ENCODE measurements at places on chromosomes 3 and 15. TPM values are rescaled to one million over a fixed set of nuclear protein-coding genes. Genes with fewer than 3 reads are reported as not detected.

Gene NEK10
- total RNA-seq: 6.6 TPM

DNA sequence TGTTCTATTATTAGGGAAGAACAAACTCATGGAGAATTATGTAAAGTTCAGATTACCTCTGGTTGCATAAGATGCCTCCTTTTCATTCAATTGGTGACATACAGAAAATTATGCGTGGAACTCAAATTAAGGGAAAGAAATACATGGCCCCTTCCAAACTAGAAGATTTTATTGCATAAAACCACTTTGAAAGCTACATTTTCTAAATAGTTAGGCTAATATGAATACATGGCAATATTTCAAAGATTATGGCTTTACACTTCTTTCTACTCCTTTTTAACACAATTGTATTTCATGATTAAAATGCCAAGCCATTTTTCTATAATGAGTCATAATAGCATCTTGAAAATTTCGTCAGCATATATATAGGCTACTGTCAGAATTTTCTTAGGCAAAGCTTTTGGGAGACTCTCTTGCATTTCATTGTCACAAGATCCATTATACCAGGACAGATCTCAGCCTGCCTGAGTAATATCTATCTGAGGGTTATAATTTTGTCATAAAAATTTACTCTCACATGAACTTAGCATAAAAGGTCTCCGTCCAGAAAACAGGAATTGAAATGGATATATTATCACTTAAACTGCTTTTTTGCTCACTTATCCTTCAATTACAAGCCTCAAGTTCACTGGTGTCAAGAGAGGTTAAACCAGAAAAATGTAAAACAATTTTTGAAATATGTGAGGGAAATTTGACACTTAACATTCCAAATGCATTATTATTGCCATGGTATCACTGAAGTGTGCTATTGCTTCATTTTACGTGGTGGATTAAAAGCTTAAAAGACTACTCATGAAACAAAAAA is 37.1 kb downstream of the CPA3 start:
- DNase-seq: peak; percentile 2

GRCh38 chr15:80480171-80480811 is 76.1 kb downstream of the ARNT2 start:
- DNase-seq: peak; percentile 81

GRCh38 chr3:168040607-168041208 is 55.0 kb downstream of the GOLIM4 start:
- peak; percentile 41 for DNase-seq

Gene CCRL2
- 0.53 TPM for total RNA-seq

GRCh38 chr3:188553569-188553968 is 399.6 kb downstream of the LPP start:
- no peak for DNase-seq

Gene SNRPN
- 194 TPM for total RNA-seq

Gene TRIM71
- 0.18 TPM for total RNA-seq

DNA sequence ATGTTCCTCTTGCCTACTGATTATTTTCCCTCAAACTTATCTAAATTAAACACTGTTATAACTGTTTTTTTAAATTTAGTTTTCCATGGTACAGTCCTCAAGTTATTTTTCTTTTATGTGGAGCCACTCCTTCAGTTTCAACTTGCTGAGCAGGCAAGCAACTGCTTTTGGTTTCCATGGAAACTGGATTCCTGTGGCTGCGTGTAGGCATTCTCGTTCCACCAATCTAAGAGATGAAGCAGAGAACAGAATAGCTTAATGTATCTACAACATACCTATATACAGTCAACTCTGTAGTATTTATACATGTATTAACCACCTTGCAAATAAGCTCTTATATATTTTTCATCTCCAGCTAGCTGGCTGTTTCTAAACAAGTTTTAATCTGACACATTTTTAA is 25.8 kb upstream of the ANXA2 start:
- DNase-seq: peak; percentile 93

Gene FILIP1L
- 30.0 TPM for total RNA-seq

- DNase-seq: no peak
Measured at GRCh38 chr3:185645596-185646381, 59.7 kb downstream of the SENP2 start.

Gene USF3
- 19.8 TPM for total RNA-seq

DNA sequence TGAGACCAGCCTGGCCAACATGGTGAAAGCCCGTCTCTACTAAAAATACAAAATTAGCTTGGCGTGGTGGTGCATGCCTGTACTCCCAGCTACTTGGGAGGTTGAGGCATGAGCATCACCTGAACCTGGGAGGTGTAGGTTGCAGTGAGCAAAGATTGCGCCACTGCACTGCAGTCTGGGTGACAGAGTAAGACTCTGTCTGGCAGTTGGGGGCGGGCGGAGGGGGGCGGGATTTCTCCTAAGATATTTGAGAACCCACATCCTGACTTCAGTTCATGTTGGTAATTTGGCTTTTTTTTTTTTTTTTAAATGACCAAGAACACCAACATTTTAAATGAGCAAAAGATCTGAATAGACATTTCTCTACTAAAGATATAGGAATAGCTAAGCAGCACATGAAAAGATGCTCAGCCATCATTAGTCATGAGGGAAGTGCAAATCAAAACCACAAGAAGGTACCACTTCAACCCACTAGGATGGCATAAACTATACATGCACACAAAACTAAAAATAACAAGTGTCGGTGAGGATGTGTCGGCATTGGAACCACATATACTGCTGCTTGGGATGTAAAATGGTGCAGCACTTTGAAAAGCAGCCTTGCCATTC is 75.6 kb upstream of the LMOD3 start:
- DNase-seq: no peak

Gene TMEM207
- not detected for total RNA-seq

DNA sequence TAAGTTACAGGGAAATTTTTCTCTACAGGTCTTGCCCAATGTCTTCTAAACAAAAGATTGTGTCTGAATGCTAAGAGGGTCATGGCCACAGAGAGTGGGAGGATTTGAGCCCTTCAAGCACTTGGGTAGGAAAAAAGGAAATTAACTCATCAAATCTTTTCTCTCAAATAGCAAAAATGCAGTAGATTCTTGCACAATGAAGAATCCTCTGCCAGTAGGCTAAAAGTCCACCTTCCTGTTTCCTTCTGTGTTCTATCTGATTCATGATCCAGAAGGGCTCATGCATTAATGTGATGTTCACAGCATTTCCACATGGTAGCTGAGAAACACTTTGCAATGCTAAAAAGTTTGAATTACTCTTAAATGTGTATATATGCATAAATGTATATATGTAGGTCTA is 177.1 kb downstream of the CD47 start:
- no peak for DNase-seq

- DNase-seq: no peak
Measured at GRCh38 chr3:178451799-178452198, 84.4 kb upstream of the KCNMB2 start.

- peak; percentile 96 for DNase-seq
Measured at GRCh38 chr15:83890587-83890986, 236.7 kb downstream of the ADAMTSL3 start.

Gene BSN
- total RNA-seq: 0.44 TPM

Gene WDR82
- 52.6 TPM for total RNA-seq

Gene PARP15
- total RNA-seq: 3.2 TPM

GRCh38 chr3:48561045-48561736 is 2.4 kb downstream of the UCN2 start:
- peak; percentile 68 for DNase-seq

- DNase-seq: peak; percentile 14
Measured at GRCh38 chr3:26683902-26684301, 61.3 kb downstream of the LRRC3B start.

Gene COL6A6
- 112 TPM for total RNA-seq

GRCh38 chr3:8486936-8487335 is 14.7 kb upstream of the LMCD1 start:
- DNase-seq: no peak

- no peak for DNase-seq
Measured at GRCh38 chr15:45106002-45106790, 7.8 kb downstream of the DUOX2 start.

Gene EXD1
- not detected for total RNA-seq

DNA sequence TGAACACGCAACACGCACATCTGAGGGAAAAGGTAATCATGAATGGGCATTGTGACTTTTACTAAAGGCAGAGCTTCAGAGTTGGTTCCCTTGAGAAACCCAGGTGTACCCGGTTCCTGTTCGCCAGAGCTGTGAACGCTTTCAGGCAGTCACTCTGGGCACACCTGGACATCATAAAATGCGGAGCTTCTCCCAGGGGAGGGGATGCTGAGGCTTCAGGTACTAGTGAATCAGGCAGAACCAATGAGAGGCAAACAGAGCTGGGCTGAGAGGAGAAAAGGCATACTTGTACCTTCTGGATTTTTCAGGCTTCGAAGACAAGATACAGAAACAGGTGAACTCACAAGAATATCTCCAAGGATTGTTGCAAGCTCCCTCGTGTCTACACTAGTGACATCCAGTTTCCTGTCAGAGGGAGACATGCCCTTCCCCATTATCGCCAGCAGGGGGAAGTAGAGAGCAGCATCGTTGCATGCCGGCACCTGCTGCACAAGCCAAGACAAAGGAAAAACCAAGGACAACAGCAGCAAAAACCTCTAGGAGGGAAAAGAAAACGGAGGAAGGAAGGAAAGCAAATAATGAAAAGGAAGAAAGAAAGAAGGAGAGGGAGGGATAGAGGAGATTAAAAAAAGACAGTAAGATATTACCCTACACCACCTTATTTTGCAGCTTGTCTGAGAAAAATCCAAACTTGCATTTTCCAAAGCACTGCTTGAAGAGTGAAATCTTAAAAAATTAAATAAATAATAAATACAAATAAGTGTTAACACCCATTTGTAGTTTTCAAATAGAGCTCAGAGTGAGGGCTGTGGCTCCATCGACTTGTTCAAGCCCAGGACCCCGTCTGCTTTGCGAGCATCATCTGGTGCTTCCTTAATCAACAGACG is 2.0 kb downstream of the AHSG start:
- DNase-seq: peak; percentile 74

Gene TMCO5A
- total RNA-seq: not detected

Gene CDCP1
- total RNA-seq: 0.04 TPM

Gene AP3B2
- total RNA-seq: 0.18 TPM

Gene SCN11A
- 2.0 TPM for total RNA-seq

Gene AAGAB
- 22.5 TPM for total RNA-seq

DNA sequence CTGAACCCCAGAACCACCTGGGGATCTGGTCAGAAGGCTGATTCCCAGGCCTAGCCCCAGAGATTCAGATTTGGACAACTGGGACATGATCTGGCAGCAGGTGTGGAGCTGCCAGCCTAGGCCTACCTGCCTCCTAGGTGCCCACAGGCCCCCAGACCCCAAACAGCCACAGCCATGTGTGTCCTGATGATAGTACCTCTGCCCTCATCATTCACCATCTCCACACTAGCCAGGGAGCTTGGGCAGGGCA is 34.7 kb downstream of the HMCES start:
- no peak for DNase-seq

GRCh38 chr3:64088408-64089205 is 65.3 kb upstream of the PSMD6 start:
- DNase-seq: no peak

GRCh38 chr3:15982667-15983196 is 185.0 kb upstream of the ANKRD28 start:
- no peak for DNase-seq

DNA sequence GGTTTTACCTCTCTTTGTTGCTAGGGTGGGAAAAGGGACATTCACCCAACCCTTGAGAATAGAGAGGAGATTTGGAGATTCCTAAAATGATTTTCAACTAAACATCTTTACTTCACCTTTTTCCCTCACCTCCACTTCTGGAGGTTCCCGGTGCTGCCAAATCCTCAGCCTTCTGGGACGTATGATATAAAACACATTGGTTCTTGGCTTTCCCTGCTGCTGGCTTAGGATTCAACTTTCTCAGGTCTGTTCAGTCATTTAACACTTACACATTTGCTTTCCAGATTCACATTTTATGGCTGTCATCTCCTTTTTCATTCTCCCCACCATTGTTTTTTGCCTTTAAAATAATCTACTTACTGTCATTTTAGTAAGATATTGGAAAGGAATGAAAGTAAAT is 106.6 kb downstream of the PIK3R4 start:
- peak; percentile 77 for DNase-seq

Gene CLRN1
- 0.18 TPM for total RNA-seq

Gene SLC7A14
- total RNA-seq: under 0.01 TPM

Gene ZKSCAN7
- 10.9 TPM for total RNA-seq

DNA sequence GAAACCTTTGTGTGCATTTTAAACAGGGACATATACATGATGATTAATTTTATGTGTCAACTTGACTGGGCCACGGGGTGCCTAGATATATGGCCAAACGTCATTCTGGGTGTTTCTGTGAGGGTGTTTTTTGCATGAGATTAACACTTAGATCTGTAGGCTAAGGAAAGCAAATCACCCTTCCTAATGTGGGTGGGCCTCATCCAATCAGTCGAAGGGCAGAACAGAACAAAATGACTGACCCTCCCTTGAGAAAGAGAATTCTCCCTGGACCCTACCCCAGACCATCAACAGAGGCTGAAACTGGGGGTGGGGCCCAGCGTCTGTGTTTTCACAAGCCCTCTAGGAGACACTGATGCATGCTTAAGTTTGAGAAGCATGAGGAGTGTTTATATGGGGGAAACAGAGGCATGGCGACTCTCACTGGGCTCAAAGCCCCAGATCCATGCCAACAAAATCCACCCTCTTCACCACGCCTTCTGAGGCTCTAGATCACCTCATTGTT is 56.2 kb downstream of the ITGA11 start:
- no peak for DNase-seq

- no peak for DNase-seq
Measured at GRCh38 chr3:118782755-118783202, 251.9 kb downstream of the IGSF11 start.

GRCh38 chr15:101559952-101560351 is 70.4 kb upstream of the PCSK6 start:
- peak; percentile 60 for DNase-seq

Gene MAP3K13
- total RNA-seq: 12.4 TPM

DNA sequence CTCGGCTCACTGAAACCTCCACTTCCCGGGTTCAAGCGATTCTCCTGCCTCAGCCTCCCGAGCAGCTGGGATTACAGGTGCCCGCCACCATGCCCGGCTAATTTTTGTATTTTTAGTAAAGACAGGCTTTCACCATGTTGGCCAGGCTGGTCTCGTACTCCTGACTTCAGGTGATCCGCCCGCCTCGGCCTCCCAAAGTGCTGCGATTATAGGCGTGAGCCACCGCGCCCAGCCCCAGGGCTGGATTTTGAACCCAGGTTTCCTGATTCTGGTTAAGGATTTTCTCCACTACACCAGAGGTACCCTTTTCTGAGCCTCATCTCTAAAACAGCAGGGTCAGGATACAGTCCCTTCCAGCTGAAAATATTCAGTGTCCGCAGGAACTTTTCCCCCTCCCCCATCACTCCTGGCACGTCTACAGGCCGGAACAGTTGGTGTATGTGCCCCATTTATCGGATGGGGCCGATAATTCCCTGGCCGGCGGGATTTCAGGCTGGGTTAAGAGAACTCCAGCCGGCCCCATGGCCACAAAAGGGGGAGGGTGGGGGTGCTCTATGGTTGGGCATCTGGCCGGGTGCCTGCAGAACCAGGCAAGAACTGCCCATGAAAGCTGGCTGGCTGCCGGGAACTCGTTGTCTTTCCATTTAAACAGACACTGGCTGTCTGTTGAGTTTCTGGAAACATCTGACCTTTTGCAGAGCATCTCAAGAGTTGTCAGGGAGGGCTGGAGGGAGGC is 26.8 kb upstream of the SEMA4B start:
- DNase-seq: peak; percentile 82

GRCh38 chr3:71983694-71984093 is 198.7 kb upstream of the PROK2 start:
- no peak for DNase-seq

Gene TRPM1
- not detected for total RNA-seq

GRCh38 chr3:9779721-9780457 is 10.1 kb upstream of the CAMK1 start:
- DNase-seq: peak; percentile 60

Data from muscle of leg (tissue), 16 donors.